ENCODE measurements at places on chromosomes 2 and 18.

- no peak for DNase-seq
Observed at GRCh38 chr18:13627639-13628038, 98.7 kb downstream of the FAM210A start.

DNA sequence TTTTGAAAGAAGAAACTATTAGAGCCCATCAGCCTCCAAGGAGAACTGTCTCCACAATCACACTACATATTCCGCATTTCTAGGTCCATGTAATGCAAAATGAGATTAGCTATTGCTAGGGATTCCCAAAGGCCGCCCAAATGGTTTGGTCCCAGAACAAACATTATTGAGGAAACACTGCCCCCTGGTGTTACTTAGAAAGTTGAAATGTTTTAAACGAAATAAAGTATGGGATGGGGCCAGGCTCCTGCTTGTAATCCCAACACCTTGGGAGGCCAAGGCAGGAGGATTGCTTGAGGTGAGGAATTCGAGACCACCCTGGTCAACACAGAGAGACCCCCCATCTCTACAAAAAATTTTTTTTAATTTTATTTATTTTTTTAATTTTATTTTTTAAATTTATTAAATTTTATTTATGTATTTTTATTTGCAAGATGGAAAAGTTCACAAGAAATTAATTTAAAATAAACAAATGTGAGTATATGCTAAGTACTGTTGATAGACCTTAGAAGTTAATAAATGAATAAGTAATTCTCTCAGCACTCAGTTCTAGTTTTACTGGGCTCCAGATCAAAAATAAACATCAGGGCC, 5.5 kb downstream of the NHEJ1 start:
- no peak for DNase-seq

DNA sequence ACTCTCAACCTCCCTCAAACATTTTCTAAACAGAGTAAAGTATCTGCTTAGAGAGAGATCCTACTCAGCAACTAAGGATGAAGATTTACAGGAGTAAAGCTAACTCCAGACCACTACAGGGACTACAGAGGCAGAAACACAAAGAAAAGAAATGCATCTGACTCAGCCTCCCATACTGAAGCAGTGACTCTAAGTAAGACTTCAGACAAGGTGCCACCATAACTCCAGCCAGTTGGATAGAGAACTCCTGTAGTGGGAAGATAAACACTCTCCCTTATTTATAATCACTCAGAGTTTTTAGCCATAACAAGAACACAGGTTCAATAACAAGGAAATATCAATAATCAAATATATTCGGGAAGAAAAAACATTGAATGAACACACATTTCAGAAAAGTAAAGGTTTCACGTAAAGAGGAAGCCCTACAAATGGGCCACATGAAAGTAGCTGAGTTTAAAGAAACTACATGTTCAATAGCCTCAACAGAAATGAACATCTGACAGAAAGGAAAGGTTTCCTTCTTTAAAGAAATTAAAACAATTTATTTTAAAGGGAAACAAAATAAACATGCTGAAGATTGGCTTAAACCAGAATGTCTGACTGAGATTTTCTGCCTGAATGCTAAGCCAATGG, 519.9 kb downstream of the KCNJ3 start:
- DNase-seq, result no peak

GRCh38 chr2:145771525-145771924, 1251.6 kb upstream of the ZEB2 start:
- DNase-seq, result no peak

- DNase-seq, result no peak
Observed at GRCh38 chr2:199458009-199458805, 468 bp upstream of the SATB2 start.

- no peak for DNase-seq
Observed at GRCh38 chr2:207109768-207110167, 56.0 kb downstream of the KLF7 start.

Data from gastrocnemius medialis (tissue), 4 donors.